Mesangial cell (primary cell): ENCODE measurements at places on chromosomes 16 and 17. TPM values are rescaled to one million over a fixed set of nuclear protein-coding genes. Genes with fewer than 3 reads are reported as not detected.

The TP53TG3B gene
- total RNA-seq: not detected in 2 replicates

The AP1G1 gene
- 48.9 and 62.6 TPM in 2 replicates for total RNA-seq

The SLC12A3 gene
- total RNA-seq: not detected in 2 replicates

The RSKR gene
- total RNA-seq: 2.9 and 3.4 TPM in 2 replicates

The FOXF1 gene
- total RNA-seq: under 0.01 and 0.13 TPM in 2 replicates

The ST6GALNAC2 gene
- total RNA-seq: 0.33 and 6.6 TPM in 2 replicates
